ENCODE measurements at places on chromosomes 2 and 18.

DNA sequence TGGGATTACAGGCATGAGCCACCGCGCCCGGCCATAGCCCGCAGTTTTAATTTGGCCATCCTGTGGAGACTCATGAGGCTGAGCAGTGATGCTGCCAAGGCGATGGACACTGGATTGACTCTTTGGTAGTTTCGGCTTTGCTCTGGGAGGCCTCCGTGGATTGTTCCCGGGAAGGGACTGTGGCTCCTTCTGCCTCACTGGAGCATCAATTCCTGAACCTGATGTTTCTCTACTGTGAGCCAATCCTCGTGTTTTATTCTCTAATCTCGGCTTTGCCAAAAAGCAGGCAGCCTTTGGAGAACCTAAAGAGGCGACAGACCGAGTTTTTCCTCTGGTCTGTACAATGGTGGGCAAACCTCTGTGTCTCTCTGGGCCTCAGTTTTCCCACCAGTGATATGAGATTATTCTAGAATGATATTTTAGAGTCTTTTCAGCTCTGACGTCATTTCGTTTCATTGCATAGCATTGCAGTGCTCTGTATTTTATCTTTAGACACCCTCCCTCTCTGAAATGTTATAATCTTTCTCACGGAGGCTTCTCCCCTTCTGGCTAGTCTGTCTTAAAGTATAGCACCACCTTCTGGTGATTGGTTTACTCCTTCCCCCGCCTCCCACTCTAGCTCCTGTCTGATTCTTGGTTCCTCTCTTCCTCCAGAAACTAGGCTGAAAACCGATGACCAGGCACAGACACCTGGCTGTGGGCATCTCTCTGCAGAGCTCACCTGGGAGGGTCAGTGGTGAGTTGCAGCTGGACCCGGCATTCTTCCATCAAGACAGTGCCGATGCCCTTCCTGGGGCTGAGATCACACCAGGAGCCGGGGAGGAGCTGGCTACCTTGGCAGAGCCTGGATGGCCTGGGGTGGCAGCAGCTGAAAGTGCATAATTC is 341.3 kb downstream of the MYCN start:
- no peak for DNase-seq

DNA sequence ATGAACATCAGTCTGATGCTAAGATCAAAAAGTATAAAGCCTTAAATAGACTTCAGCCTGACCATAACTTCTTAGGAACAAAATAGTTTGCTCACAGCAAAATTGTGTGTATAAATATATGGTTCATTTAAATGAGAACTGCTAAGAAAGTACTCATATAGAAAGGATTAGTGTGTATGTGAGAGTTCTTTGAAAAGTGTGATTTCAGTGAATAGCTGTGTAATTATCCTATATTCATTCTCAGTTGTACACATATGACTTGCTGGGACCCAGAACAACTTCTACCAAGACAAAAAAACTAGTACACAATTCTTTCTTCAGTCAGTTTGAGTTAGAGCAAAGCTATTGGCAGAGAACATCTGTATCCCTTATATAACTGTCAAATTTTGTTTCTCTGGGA is 7.2 kb downstream of the BBS5 start:
- DNase-seq = no peak

DNA sequence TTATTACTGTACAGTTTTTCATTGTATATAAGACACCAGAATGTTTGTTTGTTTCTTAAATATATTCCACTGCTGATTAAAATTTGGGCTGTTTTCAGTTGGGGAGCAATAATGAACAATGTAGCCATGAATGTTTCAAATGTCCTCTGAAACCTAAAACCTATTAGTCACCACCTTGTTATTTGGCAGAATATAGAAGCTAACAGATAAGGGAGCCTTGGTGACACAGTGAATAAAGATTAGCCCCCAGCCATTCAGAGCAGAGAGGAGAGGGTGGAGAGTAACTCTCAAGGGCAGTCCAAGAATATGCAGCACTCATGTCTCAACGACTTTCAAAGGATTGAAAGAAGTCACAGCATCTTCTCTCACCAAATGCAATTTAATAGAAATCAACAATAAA is 43.1 kb upstream of the ATP8B1 start:
- no peak for DNase-seq

GRCh38 chr2:240499309-240500301 is 58.2 kb downstream of the ANKMY1 start:
- no peak for DNase-seq

DNA sequence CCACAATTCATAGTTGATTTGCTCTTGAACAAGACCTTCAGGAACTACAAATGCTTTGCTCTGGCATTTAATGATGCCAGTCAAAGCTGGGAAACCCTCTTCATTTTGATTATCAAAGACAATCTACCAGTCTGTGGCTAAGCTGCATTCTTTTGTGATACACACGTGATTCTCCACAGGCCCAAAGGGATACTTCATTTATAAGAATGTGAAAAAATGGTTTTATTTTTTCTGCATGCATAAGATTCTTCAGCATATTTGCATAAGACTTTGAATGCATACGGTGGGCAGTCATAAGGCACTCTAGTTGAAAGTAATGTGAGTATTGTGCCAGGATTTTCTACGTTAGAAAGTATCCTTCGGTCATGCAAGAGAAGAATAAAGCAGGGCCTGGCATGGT is 33.0 kb upstream of the ARL5A start:
- DNase-seq = no peak

DNA sequence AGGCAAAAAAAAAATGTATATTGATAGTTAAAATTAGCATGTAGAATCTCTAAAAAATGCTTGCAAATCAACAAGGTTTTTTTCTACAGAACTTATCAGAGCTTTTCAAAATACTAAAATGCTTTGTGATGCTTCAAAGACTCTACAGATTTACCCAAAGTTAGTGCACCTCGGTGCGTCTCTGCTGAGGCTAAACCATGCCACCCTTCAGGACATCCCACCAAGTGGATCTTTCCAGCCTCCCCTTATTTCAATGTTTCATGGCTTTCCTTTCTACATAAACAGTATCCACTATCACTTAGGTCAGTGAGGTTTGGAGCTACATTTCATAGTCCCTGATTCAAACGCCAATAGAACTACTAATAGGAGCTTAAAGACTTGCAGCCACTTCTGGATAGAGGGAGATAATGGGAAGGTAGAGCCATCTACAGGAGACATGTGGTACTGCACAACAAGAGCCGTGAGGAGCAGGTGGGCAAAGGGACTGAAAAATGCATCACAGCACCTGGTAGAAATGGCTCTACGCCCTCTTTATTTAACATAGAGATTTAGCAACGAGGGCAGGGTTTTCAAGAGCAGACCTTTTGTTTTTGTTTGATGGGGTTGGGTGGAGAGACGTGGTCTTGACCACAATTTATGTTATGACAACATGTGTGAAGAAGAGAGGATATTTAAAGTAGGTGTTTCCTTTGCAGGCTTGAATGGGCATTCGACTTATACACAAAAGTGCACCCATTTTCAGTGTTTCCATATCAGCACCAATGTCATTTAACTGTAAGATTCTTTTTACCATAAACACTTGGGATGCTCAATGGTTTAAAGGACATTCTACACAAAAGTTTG is 56.1 kb upstream of the SLC35G4 start:
- DNase-seq = no peak

DNA sequence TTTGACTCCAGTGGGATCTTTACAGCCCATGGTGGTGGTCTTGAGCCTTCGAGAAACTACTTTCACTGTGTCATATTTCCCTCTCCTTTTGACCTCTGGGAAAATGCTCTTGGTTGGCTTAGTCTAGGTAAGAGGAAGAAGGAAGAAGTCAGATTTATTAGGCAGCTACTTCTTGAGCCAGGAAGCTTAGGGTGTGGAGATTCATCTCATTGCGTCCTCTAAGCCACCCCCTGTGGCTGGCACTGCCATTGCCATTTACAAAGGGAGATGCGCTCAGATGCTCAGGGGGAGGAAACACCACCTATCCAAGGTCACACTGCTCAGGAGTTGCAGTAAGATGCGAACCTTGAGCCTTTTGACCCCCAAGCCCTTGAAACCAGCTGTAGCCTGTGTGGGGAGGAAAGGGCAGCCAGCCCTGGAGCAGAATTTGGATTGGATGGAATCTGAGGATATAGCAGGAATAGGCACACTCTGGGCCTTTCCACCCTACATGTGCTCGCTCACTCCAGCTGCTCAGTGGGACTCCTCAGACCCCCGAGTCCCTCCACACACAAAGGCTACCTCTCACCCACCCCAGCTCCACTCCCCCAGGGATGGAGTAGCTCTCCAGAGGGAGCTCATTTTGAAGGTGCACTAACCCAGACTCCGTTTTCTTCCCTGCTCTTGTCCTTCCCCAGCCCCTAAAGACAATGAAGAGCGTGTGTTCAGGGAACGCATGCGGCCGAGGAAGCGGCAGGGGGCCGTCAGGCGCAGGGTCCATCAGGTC is 321.3 kb upstream of the EPAS1 start:
- no peak for DNase-seq

DNA sequence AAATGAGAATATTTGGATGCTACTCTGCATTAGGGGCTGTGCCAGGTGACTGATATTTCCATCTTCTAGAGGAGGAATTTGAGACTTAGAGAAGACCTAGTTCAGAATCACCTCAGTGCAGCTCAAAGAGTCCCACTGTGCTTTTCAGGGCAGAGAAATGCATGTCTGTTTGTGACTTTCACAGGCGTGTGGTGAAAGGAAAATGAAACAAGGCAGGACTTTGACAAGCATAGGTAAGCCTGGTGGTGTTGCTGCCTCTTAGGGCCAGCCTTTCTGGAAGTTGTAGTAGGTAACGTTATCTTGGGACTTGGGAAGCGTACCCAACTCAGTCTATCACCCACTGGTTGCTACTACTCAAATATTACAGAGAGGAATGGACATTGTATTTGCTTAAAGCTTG is 2.6 kb downstream of the GPR39 start:
- DNase-seq = no peak

DNA sequence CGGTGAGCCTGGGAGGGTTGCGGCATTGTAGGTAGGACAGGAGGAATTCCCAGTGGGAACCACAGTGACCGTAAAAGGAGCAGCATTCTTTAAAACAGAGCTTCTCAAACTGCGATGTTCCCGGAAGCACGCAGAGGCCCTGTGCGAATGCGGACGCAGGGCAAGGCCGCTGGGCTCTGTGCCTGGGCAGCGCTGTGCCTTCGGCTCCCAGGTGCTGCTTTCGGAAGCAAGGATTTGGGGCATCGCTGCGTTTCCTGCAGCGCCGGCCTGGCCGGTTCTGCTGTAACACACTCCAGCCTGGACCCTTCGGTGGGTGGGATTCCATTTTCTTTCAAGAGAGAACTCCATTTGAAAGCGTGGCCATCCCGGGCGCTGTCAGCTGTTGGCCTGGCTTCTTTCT is 118.6 kb downstream of the PTGR3 start:
- no peak for DNase-seq

DNA sequence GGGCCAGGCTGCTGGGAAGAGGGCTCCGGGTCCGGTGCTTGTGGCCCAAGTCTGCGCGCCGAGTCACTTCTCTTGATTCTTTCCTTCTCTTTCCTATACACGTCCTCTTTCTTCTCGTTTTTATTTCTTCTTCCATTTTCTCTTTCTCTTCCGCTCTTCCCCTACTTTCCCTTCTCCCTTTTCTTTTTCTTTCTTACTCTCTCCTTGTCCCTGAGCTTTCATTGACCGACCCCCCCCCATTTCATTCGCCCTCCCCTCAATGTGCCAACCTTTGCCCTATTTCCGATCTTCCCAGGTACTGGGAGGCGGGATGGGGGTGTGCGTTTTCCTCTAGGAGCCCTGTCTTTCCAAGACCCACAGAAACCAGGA is 1.8 kb downstream of the ONECUT2 start:
- DNase-seq = no peak

GRCh38 chr18:23501626-23502025 is 1.7 kb upstream of the RMC1 start:
- DNase-seq = no peak

GRCh38 chr18:47418746-47419145 is 167.3 kb upstream of the SKOR2 start:
- no peak for DNase-seq

- no peak for DNase-seq
These were observed 106.2 kb downstream of the ZRANB3 start for GRCh38 chr2:135424849-135425248.

GRCh38 chr18:41372046-41372665 is 582.9 kb upstream of the PIK3C3 start:
- no peak for DNase-seq

GRCh38 chr2:237598468-237599208 is 8.1 kb upstream of the RAB17 start:
- DNase-seq = no peak

DNA sequence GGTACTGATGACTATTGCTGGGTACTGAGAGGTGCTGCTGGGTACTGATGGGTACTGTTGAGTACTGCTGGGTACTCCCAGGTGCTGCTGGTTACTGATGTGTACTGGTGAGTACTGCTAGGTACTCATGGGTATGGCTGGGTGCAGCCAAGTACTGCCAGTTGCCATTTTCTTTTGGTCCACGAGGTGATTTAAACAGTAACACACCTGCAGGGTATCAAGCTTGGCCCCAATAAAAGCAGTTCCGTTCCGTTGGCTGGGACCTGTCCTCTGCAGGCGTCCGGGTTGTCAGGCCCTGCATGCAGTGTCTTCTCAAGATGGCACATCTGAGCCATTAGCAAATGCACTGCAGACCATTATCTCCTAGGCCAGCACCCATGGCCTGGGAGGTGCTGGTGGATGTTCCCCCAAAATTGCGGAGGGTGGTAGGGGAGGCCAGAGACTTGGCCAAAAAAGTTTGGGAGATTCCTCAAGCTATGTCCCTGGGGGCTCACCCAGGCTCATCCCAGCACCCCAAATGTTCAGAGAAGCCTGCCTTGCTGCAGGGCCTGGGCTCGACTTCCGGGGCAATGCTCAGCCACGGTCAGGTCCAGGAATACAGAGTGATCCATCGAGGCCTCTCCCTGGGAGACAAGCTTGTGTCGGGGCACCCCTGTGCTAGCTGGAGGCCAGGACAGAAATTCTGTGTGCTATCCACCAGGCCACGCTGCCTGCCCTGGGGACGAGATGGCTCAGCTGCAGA is 165.2 kb downstream of the TWIST2 start:
- no peak for DNase-seq

- no peak for DNase-seq
These were observed 169.2 kb downstream of the ZFP36L2 start for GRCh38 chr2:43057026-43057741.

DNA sequence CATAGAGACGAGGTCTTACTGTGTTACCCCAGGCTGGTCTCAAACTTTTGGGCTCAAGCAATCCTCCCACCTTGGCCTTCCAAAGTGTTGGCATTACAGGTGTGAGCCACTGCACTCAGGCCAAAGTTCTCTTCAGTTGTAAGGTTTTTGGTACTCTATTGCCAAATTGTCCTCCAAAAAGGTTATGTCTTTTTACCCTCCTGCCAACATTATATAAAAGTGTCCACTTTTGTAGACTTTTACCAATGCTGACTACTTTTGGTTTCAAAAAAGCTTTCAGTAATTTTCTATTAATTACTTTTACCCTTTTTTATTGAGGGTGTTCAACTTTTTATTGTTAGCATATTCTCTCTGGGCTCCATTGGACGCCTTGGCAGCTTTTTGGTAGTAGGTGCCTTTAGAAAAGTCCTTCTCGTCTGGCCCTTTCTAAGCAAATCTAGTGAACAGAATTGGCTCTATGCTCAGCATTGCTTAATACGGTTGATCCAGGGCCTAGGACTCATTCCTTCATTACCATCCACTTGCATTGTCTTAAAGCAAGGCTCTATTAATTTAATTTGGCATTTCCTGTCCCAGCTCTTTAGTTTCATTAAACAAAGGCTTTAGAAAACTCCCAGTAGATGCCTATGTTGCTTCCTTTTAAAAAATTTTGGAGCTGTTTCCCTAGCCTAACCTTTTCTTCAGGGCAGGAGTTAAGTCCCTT is 16.7 kb upstream of the IL1A start:
- no peak for DNase-seq
